GM18507 (cell line): ENCODE measurements at places on chromosomes 12 and 14.

GRCh38 chr12:114762490-114763110, 78.6 kb upstream of the TBX3 start:
- DNase-seq, result no peak

- DNase-seq, result no peak
These were observed 148.0 kb downstream of the SLC38A4 start for GRCh38 chr12:46677749-46678148.

- DNase-seq, result no peak
These were observed 93.2 kb downstream of the PTCSC3 start for GRCh38 chr14:36083317-36083716.

DNA sequence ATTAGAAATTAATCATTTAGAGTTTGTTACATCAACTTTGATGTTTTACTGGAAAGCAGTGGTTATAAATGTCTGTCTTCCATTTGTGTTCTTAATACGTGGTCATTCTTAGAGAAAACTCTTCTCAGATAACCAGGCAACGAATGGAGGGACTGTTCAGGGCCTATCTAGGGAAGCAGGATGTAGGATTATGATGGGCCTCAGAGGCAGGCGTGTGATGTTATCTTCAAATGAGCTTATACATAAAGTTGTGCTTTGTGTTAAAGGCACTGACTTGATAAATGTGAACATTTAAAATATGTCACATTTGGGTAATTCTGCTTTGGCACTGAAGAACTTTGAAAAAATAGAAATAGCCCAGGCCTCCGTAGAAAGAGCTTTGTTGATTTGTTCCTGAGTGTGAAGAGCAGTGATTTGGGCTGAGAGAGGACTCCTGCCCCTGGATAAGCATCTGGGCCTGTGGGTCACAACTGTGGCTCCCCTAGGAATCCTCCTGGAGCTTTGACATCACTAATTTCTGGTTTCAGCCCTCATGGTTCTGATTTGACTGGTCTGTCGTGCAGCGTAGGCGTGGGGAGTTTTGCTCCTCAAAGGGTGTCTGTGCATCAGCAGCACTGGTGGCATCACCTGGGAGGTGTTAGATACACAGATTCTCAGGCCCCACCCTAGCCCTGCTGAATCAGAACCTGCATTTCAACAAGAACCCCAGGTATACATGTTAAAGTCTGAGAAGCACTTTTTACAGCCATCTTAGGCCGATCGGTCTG, 55.4 kb downstream of the SAMD4A start:
- DNase-seq, result peak; percentile 39
